Upper lobe of left lung (tissue), 6 donors: ENCODE measurements at places on chromosomes 6 and 20.

DNA sequence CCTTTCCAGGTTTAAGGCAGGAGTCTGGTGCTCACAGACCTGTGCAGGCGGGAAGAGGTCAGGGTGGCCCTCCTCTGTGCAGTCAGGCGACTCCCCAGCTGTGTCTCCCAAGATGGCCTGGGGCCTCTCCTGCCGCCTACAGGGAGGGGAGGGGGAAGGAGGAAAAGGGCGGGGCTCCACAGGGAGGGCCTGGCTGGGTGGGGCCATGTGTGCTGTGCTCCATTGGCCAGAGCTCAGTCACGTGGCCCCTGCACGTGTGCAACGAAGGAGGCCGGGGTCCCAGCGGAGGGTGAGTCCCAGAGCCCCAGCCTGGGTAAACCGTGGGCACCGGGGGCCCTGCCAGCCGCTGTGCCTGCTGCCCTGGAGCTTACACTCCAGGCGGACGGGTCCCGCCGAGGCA lies 211.6 kb downstream of the ZDHHC14 start:
- DNase-seq, result peak; percentile 66
- no peak overlapping the region for H3K27ac ChIP-seq
- H3K4me3 ChIP-seq, result no peak overlapping the region
- H3K27me3 ChIP-seq, result no peaks in the 10 kb centered on the region
- H3K36me3 ChIP-seq, result no peaks in the 10 kb centered on the region

GRCh38 chr20:36355469-36356171 lies 49.5 kb downstream of the DLGAP4 start:
- no peak overlapping the region for H3K27ac ChIP-seq
- no peak for DNase-seq
- H3K36me3 ChIP-seq, result no peaks in the 10 kb centered on the region
- no peaks in the 10 kb centered on the region for H3K4me1 ChIP-seq

- no peaks in the 10 kb centered on the region for H3K36me3 ChIP-seq
- DNase-seq, result no peak
- H3K4me1 ChIP-seq, result no peaks in the 10 kb centered on the region
- H3K27me3 ChIP-seq, result no peaks in the 10 kb centered on the region
- H3K4me3 ChIP-seq, result no peak overlapping the region
- no peak overlapping the region for H3K27ac ChIP-seq
Observed at GRCh38 chr6:163226836-163227485, 187.6 kb upstream of the QKI start.

- no peak overlapping the region for H3K4me3 ChIP-seq
- H3K36me3 ChIP-seq, result no peaks in the 10 kb centered on the region
- H3K27ac ChIP-seq, result no peak overlapping the region
- H3K4me1 ChIP-seq, result peaks cover 7% of the 10 kb centered on the region
Observed at GRCh38 chr6:143158113-143158581, 97.5 kb downstream of the AIG1 start.

GRCh38 chr6:135955099-135955498 lies 103.6 kb downstream of the PDE7B start:
- H3K27ac ChIP-seq, result no peak overlapping the region
- H3K4me1 ChIP-seq, result no peaks in the 10 kb centered on the region
- no peaks in the 10 kb centered on the region for H3K36me3 ChIP-seq
- DNase-seq, result no peak

- H3K4me1 ChIP-seq, result no peaks in the 10 kb centered on the region
- H3K27ac ChIP-seq, result no peak overlapping the region
- no peak overlapping the region for H3K4me3 ChIP-seq
- no peak for DNase-seq
- H3K36me3 ChIP-seq, result no peaks in the 10 kb centered on the region
Observed at GRCh38 chr6:141475259-141475658, 657.5 kb upstream of the GJE1 start.

- no peaks in the 10 kb centered on the region for H3K36me3 ChIP-seq
- no peak overlapping the region for H3K4me3 ChIP-seq
- no peaks in the 10 kb centered on the region for H3K27me3 ChIP-seq
- H3K4me1 ChIP-seq, result peaks cover 80% of the 10 kb centered on the region
- no peak for DNase-seq
- H3K27ac ChIP-seq, result peak overlapping the region; percentile 66
Observed at GRCh38 chr20:1376408-1377270, 16.2 kb downstream of the FKBP1A start.

- no peak overlapping the region for H3K27ac ChIP-seq
- no peaks in the 10 kb centered on the region for H3K4me1 ChIP-seq
- H3K4me3 ChIP-seq, result no peak overlapping the region
- no peaks in the 10 kb centered on the region for H3K27me3 ChIP-seq
Observed at GRCh38 chr6:15906420-15907016, 222.4 kb upstream of the MYLIP start.

DNA sequence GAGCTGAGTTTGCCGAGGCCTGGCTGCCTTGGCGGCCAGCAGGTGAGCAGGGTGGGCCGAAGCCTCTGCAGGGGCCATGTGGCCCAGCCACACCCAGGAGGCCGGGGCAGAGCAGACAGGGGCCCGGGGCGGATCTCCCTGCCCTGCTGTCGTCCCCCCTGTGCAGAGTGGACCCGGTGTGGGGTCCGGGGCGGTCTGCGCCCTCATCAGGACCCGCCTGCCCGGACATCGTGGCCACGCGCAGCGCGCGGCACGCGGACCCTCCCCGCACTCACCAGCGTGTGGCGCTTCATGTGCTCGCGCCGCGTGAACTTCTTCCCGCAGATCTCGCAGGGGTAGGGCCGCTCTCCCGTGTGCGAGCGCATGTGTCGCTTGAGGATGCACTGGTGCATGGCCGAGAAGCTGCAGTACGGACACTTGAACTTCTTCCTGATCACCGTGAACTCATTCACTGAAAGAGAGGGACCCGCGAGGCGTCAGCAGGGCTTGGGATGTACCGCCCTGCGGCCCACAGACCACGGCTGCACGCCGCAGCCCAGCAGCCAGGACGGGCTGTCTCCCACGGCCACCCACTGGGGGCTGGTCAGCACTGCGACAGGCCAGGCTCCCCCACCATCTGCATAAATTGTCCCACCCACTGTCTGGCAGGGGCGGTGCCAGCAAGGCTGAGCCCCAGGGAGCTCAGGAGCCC lies 13.0 kb downstream of the SLC2A4RG start:
- H3K4me3 ChIP-seq, result no peak overlapping the region
- no peaks in the 10 kb centered on the region for H3K27me3 ChIP-seq
- H3K27ac ChIP-seq, result no peak overlapping the region

GRCh38 chr6:113596387-113597230 lies 260.5 kb upstream of the MARCKS start:
- H3K27me3 ChIP-seq, result no peaks in the 10 kb centered on the region
- no peaks in the 10 kb centered on the region for H3K4me1 ChIP-seq
- H3K27ac ChIP-seq, result peak overlapping the region; percentile 36
- no peak for DNase-seq
- no peak overlapping the region for H3K4me3 ChIP-seq

DNA sequence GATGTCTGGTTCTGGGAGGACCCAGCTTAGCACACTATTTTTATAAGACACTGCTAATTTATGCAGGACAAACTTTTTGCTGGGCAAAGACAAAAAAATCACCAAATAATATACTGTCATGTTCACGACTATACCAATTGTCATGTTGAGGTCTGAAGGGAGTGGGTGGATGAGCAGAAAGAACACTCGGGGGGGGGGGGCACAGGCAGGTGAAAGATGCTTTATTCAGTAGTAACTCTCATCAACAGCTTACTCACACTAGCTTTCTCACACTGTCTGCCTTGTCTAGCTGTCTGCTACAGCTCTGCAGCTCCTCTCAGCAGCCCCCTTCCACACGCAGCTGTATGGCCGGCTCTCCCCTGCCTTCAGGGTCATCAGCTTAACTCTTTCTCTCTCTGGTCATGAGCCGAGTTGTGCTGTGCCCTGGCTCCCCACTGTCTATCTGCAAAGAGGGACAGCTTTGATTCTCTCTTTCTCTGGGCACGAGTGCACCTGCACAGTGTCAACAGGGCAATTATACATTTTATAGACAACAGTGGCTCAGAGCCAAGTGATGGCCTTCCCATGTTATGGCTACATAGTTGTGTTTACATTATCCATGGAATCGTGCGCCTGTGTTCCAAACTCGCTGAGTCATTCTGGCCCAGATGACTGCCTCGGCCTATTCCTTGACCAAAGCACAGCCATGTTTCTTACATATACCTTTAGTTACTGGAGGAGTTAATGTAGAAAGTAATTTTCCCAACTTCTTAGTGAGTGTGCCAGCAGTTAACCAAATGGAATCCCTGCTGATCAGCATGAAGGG lies 187.7 kb upstream of the PRSS16 start:
- no peak overlapping the region for H3K4me3 ChIP-seq
- no peaks in the 10 kb centered on the region for H3K27me3 ChIP-seq

- H3K4me3 ChIP-seq, result no peak overlapping the region
- no peak for DNase-seq
- H3K36me3 ChIP-seq, result no peaks in the 10 kb centered on the region
Observed at GRCh38 chr6:137086031-137086430, 41.3 kb upstream of the IL20RA start.

DNA sequence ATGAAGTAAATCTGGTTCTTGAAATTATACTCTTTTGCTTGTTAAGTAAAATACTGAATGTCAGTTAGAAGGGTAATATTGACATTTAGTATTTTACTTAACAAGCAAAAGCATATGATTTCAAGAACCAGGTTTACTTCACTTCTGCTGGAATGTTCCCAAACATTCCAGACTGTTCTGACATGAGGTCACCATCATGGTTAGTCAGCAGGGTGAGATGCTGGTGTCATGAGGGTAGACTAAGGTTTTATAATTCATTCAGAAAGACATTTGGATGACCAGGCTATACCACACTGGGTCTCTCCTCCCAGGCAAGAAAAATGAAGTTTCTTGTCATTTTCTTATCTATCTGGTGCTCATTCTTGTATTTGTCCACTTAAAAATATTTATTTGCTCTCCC lies 414.4 kb upstream of the MMS22L start:
- H3K36me3 ChIP-seq, result no peaks in the 10 kb centered on the region
- no peak overlapping the region for H3K27ac ChIP-seq
- DNase-seq, result no peak
- H3K27me3 ChIP-seq, result no peaks in the 10 kb centered on the region

GRCh38 chr6:10177704-10178103 lies 237.2 kb downstream of the TFAP2A start:
- no peak overlapping the region for H3K4me3 ChIP-seq
- H3K36me3 ChIP-seq, result no peaks in the 10 kb centered on the region
- DNase-seq, result no peak
- H3K27ac ChIP-seq, result no peak overlapping the region
- H3K27me3 ChIP-seq, result no peaks in the 10 kb centered on the region

DNA sequence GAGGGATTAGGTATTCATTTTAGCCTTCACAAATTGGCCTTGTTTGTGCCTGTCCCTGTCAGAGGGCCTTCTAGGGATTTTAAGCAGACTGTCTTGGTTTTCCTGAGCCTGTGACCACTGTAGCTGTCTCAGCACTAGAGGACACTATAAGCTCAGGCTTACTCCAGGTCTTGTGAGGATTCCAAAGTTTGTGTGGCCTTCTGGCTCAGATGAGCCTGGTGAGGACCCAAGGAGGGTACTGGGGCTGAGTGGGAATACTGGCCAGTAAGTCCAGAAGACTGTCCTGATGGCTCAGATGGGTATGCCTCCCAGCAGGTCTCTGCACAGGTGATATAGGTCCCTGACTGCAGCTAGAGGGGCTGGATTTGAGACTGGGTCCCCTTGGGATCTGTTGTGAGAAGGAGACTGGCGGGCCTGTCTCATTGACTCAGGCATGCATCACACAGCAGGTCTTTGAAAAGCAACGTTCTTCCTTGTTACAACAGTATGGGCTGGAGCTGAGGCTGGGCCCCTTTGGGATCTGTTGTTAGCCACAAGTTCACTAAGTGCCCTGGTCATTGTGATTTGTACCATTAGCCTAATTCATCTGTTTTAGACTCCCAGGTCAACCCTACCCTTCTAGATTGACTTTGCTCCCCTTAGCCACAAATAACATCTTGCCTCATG lies 26.3 kb upstream of the TFB1M start:
- no peaks in the 10 kb centered on the region for H3K27me3 ChIP-seq
- H3K4me3 ChIP-seq, result no peak overlapping the region
- no peaks in the 10 kb centered on the region for H3K4me1 ChIP-seq
- H3K36me3 ChIP-seq, result no peaks in the 10 kb centered on the region
- DNase-seq, result no peak
- no peak overlapping the region for H3K27ac ChIP-seq
